AG09319 (cell line): ENCODE measurements at places on chromosomes 6 and 20.

GRCh38 chr6:1348675-1349074 lies 36.8 kb downstream of the FOXQ1 start:
- no peak for DNase-seq

- no peak for DNase-seq
Observed at GRCh38 chr6:112085286-112086065, 1.8 kb downstream of the TUBE1 start.

- DNase-seq = no peak
Observed at GRCh38 chr20:24579475-24579874, 110.0 kb downstream of the SYNDIG1 start.

- DNase-seq = no peak
Observed at GRCh38 chr6:26412228-26412627, 10.2 kb downstream of the BTN3A1 start.

- no peak for DNase-seq
Observed at GRCh38 chr6:35786810-35787209, 6.0 kb downstream of the CLPSL1 start.

GRCh38 chr6:81557811-81558210 lies 194.7 kb downstream of the TENT5A start:
- DNase-seq = no peak

DNA sequence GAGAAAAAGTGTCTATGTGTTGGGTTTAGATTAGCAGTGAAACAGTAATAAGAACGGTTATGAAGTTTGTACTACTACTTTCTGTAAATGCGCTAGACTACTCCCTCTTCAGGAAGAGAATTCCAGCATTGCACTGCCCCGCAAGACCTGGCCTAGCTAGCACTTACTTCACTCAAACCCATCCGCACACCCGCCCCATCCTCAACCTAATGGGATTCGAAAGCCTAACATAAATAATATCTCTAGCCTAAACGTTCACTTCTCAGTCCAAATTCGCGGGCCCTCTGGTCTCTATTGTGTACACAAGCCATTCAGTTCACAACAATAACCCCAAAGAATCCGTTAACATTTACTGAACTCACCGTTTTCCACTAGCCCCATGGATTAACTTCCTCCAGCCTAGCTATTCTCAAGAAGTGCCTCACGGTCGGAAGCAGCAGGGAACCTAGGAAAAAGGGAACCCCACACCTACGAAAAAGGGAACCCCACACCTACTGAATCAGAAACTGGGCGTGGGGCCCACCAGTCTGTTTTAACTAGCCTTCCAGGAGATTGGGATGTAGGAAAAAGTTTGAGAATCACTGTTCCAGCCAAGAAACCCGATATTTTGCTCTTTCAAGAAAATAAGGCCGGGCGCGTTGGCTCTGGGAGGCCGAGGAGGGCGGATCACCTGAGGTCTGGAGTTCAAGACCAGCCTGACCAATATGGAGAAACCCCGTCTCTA lies 45.4 kb upstream of the BTN3A2 start:
- DNase-seq = no peak

GRCh38 chr6:95804847-95805541 lies 210.8 kb upstream of the FUT9 start:
- DNase-seq = no peak
